PC-3 (cell line): ENCODE measurements at places on chromosomes 5 and 9.
A peak's percentile ranks its signal among the peaks of the same experiment; 100 is the strongest.

GRCh38 chr9:116450378-116451139 is 236.5 kb upstream of the TRIM32 start:
- DNase-seq = peak; percentile 26

DNA sequence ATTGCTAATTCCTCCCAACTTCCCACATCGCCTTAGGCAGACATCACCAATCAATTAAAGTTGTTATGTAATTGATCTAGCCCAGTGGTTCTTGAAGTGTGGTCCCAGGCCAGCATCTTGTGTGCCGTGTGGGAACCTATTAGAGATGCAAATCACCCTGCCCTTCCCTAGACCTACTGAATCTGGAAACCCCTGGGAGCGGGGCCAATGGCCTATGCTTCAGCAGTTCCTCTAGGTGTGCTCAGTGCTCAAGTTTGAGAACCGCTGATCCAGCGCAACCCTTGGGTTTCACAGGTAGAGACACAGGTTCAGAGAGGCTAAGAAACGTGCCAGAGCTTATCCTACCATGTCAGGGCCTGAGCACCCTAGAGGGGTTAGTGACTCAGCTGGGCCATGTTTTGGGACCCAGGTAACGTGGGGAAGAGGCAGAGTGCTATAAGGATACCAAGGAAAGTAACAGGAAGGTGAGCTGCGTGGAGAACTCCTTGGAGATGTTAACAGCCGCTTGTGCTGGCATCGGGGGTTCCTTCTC is 4.4 kb downstream of the SLC34A1 start:
- no peak for DNase-seq

DNA sequence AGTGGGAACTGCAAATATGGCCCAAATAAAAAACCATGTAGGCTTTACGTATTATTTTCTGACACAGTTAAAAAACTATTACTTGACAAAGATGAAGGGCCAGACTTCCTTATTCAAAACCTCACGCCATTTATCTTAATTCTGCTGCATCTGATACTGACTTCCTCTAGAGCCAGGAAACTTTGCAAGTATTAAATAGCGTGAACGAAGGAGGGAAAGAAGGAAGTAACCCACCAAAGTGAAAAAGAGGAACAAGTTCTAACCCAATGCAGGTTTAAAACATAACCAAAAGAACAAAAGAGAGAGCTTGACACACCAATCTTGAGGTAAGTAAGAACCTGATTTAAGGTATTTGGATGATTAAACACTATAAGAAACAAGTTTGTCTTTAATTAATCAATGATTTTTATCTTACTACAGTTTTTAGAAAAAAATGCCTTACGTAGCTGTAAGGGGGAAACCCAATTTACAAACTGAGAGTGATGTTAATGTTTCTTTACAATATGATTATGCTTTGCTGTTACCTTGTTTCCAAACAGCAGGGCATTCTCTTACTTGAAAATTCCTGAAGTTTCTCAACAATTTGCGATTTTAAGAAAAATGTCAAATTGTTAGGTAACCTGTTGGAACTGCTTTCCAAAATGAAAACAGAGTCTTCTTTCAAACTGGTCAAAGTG is at the start of gene GAPT:
GAPT (plus strand) TSS at position 220 of the 677 bp plus-strand sequence. CDS start 3,102 bp downstream, outside the sequence.
- DNase-seq = no peak

DNA sequence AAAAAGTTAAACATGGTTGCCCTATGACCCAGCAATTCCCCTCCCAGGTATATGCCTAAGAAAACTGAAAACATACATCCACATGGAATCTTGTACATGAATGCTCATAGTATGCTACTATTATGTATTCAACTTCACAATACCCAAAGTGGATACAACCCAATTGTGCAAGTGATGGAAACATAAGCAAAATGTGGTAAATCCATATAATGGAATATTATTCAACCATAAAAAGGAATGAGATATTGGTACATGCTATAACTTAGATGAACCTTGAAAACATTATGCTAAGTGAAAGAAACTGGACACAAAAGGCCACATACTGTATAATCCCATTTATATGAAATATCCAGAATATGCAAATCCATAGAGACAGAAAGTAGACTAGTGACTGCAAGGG is 18.1 kb upstream of the CCDC125 start:
- no peak for DNase-seq

DNA sequence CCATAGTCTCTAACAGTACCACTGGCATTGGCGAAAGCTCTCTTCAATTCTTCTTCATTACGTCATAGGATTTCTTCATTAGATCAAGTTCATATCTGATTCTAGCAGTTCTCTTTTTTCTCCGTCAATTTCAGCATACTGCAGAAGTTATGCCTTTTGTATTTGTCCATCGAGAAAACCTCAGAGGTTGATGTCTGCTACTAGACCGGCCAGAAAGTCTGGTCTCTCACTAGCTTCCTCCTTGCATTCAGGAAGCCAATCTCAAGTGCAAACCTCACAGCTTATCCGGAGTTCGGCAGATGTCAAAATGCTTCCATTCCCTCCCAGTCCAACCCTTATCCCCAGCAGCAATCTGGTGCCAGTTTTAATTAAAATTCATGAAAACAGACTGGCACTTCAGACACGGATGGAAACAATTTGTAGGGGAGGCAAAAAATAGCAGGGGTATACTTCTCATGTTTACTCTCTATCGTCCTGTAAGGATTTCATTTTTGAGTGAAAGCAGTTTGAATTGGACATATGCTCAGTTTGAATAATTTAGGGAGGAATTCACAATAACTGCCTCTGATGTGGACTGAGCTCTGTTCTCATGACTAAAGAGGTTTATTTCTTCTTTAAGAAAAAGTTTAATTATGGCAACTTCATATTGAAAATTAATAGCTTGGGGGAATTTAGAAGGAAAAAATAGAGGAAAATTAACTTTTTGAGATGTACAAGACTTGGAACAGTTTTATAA is 56.4 kb upstream of the TMC1 start:
- no peak for DNase-seq

- peak; percentile 99 for DNase-seq
Measured at GRCh38 chr5:14264605-14265316, 121.6 kb downstream of the TRIO start.

- DNase-seq = no peak
Measured at GRCh38 chr5:177131019-177131320, 2.6 kb upstream of the NSD1 start.

DNA sequence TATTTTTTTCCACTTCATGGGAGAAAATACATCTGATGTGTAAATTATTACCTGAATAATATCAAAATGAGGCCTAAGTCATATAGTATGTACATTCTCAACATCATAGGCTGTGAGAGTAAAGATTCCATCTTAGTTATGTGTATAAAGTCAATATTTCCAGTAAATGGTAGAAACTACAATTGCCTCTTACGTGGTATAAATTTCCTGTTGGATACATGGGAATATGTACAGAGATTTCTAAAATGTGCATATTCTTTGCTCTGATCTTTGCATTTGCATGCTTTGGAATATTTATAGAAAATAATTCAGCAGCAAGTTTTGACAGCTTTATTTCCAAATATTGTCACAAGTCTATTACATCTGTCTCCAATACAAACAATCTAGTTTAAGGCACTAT is 78.8 kb downstream of the GABRB2 start:
- no peak for DNase-seq

DNA sequence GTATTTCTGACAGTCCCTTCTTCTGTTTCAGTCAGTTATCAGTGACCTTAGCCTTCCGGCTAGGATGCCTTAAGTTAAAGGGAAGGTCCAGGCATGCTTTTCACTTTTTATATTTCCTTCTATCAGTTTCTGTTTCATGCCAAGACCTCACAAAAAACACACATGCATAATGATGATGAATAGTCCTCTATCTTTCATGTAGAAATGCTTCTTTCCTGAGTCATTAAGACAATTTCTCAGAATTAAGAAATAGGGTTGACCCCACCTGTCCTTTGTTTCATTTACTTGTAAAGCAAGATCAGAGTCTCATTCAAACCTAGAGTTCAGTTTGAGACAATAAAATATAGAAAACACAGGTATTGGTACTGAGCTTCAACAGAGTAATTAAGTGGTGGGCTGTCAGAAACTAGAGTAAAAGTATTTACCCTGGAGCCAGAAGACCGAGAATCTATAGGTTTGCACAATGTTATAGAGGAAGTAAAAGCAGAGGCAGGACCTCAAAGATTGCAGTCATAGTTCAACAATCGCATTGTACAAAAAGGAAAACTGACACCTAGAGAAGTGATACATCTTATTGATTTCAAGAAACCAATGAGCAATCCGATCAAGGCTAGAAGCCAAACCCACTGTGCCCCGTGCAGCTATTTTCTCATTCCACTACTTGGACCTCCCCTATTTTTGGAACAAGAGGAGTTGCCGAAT is 118.7 kb upstream of the PUM3 start:
- no peak for DNase-seq

DNA sequence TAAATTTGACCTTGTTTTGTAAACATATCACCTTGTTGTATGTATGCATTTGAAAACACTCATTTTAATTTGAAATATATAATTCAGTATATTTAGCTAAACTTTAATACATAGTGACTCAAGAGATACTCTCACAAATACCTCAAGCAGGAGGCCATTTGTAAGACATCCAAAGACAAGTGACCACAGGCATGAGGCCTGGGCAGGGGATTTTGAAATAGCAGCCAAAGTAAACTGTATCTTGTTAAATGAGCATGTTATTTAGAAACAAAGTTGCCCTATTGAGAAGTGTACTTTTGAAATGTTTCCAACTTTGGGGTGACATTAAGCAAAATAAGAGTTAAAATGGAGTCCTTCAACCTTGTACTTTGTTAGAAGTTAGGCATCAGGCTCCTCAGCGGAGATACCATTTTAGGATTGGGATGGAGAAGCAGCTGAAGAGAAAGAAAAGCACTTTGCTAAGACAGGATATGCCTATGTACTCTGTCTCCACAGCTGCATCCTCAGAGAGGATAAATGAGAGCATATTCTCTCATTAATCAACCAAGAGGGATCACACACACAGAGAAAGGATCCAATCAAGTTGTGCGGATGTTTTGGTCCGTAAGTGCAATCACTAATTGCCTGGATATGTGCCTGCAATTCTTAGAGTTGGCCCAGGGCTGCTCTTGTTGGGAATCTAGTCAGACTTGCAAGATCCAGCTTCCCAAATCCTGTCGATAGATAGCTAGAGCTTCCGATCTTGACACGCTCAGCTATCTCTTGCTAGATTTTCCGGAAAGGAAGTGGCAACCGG is 157.5 kb upstream of the HAPLN1 start:
- peak; percentile 2 for DNase-seq

GRCh38 chr9:94630281-94630680 is 9.0 kb downstream of the FBP1 start:
- DNase-seq = no peak

DNA sequence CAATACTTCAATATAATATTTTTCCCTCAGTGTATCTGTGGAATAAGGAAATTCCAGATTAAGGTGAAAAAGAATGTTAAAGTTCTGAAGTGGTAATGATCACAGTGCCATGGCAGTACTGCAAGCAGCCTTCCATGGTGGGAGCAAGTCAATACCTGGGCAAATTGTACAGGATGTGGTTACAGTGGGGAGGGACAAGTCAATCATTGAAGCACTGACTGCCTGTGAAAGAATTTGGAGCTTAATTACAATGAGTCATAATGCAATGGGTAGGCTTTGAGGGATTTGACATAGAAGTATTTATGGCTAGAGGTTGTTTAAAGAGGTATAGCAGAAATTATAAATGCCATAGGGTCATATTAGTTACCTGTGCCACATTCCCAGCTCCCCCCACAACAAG is 786.5 kb upstream of the ACO1 start:
- peak; percentile 48 for DNase-seq

DNA sequence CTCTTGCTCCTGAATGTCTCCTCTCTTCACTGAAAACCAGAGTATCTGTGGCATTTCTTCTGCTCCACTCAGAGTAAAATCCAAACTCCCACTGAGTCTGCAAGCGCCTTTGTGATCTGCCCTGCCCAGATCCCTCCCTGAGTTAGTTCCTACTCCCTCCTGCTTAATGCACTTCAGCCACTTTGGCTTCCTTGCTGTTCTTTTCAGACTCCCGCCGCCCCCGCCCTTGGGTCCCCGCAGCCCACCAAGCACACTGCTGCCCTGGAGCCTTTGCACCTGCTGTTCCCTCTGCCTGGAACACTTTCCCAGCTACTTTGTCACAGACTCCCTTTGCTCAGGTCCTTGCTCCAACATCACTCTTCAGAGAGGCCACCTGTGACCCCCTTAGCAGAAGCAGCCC is 127.2 kb upstream of the SLC25A48 start:
- DNase-seq = no peak

DNA sequence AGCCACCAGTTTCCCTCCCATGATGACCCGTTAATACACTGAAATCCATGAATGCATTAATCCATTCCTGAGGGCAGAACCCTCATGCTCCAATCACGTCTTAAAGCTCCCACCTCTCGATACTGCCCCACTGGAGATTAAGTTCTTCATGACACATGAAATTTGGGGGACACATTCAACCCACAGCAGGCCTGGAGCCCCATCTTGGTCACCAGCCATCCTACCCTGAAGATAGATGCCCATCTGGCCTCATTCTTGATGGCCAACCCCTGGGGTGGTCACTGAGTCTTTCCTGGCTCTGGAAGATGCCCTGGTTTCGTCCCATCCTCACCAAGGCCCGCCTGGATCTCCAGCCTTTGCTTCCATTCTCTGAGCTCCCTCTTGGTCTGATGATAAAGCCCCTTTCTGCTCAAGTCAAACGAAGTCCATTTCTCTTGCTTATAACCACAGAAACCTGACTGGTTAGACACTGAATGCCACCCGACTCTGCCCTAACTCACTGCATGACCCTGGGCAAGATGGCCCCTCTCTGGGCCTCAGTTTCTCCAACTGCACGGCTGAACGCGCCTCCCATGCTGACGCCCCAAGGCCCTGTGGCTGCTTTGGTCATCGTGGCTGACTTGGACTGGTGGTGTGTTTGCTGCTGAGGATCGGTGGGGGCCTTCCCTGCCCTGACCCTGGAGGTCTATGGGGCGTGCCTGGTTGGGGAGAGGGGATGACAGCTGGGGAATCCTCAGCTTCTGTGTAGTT is 138.4 kb upstream of the IER5L start:
- DNase-seq = no peak
